ENCODE measurements at places on chromosomes 11 and 22.

DNA sequence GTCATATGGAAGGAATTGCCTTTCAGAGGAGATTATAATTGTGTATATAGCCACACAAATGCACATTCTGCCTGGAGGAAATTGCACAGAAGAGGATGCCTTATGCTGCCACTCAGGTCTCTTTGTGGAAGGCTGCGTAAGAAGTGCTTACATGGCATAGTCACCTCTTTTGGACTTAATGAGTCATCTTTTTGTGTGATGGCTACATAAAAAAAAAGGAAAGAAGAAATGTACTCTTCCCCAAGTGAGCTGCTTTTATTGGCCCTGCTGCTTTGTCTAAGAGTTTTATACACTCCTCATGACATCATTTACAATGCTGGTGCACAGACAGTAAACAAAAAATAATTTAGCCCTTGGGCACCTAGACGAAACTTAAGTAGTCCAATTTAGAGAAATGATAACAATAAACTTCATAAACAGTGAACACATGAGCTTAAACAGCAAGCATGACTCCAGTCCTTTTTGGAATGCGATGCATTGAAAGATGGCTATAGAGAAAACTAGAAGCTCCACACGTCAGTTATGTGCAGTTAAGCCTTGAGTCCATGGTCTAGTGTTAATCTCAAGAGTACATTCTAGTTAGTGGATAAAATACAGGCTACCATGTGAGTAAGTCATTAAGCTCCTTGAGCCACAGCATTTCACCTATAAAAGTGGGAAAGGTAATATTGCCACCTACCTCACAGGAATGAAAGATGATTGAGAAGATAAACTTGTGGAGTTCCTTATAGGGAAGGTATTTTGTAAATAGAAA is 12.0 kb downstream of the CSTPP1 start:
- DNase-seq: peak; percentile 69

GRCh38 chr11:128625326-128625725 is 38.0 kb upstream of the ETS1 start:
- no peak for DNase-seq

DNA sequence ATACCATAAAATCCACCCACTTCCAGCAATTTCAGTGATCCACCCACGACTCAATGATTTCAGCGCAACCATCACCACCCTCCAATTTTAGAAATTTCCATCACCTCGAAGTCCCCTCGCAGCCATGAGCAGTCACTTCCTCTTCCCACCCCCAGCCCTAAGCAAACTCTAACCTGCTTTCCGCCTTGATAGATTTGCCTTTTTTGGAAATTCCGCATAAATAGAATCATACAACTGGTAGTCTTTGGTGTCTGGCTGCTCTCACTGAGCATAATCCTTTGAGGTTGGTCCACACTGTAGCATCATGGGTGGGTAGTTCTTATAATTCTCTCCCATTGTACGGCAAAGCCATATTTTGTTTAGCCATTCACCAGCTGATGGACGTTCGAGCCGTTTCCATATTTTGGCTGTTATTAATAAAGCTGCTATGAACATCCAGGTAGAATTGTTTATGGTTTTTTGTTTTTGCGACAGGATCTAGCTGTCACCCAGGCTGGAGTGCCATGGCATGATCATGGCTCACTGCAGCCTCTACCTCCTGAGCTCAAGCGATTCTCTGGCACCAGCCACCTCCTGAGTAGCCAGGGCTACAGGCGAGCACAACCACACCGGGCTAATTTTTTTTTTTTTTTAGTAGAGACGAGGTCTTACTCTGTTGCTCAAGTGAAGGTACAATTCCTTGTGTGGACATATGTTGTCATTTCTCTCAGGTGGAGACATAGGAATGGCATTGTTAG is 16.0 kb downstream of the PIM3 start:
- no peak for DNase-seq

DNA sequence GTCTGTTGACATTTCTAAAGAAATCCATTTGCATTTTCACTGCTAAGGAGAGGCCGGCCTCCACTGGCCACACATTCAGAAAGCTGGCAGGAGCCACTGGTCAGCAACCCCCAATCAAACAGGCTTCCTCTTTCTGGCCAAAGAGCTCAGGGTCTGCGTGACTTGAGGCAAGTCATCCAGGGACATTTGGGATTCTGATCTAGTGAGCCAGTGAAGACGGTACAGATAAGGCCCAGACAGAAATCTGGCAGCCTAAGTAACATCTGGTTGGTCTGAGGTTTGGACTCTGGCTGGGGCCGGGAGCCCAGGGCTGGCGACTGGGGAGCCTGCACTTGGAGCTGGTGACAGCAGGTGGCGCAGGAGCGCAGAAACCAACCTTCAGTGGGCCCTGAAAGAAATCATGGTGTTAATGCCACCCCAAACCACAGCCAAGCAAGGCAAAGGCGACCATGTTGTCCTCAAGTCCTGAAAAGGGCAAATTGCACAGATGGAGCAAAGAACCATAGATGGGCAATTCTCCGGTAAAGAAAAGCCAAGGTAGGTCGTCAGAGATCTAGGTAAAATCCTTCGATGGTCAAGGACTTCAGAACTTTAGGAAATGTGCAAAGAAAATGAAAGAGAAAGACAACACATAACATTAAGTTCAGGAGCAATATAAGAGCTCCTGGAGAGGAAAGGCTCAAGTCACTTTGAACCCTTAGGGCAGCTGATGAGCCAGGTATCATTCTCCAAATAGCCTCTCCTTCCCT is 99.4 kb upstream of the BLID start:
- peak; percentile 99 for DNase-seq

DNA sequence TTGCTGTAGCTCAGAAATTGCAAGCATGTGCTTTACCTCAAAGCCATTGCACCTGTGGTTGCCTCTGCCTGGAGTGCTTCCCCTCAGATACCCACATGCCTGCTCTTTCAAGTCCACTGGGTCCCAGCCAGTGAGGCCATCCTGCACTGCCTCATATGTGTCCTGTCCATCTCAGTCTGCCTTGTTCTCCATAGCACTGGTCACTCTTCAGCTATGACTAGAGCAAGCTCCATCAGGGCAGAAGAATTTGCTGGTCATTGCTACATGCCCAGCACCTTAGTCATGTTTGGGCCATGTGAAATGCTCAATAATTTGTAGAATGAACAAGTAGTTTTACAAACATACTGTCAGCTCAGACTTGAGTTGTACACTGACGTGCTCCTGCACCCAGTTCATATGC is 64.4 kb upstream of the HORMAD2 start:
- peak; percentile 39 for DNase-seq

GRCh38 chr11:78990261-78990660 is 415.6 kb upstream of the NARS2 start:
- no peak for DNase-seq

- DNase-seq: no peak
Observed at GRCh38 chr11:93529707-93530467, 13.3 kb downstream of the SMCO4 start.

- no peak for DNase-seq
Observed at GRCh38 chr11:93512949-93513667, 30.1 kb downstream of the SMCO4 start.

DNA sequence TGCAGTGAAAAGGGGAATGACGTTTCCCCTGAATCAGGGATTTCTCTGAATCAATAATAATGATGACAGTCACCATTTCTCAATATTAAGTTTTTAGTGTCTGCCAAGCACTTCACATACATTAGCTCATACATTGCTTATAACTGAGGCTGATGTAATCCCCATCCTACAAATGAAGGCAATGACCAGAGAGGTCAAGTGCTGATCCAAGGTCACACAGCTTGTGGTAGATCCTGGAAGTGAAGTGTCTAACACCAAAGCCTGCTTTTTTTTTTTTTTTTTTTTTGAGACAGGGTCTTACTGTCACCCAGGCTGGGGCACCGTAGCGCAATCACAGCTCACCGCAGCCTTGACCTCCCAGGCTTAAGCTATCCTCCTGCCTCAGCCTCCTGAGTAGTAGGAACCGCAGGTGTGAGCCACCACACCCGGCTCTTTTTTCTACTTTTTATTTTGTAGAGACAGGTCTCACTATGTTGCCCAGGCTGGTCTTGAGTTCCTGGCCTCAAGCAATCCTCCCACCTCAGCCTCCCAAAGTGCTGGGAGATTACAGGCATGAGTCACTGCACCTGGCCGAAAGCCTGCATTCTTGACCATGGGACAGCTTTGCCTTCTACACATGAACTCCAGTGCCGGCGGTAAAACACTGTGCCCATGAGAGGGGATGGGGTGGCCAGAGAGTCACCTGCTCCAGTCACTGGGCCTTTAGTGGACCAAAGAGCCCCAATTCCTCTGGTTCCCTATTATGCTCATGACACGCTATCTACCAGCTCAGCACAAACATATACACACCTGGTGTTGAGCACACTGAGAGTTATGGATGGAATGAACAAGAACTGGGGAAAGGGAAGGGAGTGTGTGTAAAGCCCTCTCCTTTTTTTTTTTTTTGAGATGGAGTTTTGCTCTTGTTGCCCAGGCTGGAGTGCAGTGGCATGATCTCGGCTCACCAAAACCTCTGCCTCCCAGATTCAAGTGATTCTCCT is 17.4 kb downstream of the ARHGAP1 start:
- DNase-seq: no peak

GRCh38 chr11:114166897-114167323 is 107.4 kb downstream of the ZBTB16 start:
- peak; percentile 81 for DNase-seq

- DNase-seq: no peak
Observed at GRCh38 chr11:35583843-35584242, 34.4 kb upstream of the FJX1 start.

DNA sequence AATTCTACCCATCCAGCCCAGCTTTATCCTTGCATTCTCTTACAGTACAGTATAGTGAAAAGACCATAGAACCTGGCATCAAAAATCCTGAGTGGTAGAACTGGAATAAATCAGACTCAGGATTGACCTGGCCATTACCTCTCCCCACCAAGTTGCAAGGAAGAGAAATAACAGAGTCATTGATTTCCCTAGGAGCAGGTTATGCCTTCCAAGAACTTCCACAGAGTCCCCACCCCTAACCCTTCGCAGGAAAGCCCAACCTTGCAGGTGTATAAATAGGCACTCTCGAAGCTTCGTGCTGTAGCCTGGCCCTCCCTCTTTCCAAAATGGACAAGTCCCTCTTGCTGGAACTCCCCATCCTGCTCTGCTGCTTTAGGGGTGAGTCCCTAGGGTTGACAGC is at the start of gene PATE1:
PATE1 (plus strand) TSS at position 301 of the 400 bp plus-strand sequence; CDS start at position 327, 26 bp downstream.
- DNase-seq: no peak

GRCh38 chr11:119342023-119342300 is 1.3 kb upstream of the C1QTNF5 start:
- no peak for DNase-seq

DNA sequence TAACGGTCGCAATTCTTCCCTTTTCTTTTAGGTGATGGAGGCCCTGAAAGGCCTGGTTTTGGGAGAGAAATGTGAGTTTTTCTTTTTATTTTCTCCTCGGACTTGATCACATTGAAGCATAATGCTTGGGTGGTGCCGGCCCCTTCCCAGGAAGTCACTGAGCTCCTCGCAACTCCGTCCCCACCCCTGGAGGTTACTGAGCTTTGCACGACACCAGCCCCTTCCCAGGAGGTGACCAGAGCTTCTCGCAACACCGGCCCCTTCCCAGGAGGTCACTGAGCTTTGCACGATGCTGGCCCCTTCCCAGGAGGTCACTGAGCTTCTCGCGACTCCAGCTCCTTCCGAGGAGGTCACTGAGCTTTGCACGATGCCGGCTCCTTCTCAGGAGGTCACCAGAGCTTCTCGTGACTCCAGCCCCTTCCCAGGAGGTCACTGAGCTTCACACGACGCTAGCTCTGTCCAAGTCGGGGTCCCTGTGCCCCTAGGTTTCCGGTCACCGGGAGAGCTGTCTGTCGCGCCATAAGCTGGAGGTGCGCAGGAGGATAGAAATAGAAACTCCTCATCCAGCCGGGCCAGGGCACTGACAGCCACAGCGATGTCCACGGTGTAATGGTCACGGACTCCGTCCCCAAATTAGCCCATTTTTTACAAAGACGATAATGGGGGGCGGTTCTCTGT is 586.4 kb downstream of the BRD1 start:
- no peak for DNase-seq

DNA sequence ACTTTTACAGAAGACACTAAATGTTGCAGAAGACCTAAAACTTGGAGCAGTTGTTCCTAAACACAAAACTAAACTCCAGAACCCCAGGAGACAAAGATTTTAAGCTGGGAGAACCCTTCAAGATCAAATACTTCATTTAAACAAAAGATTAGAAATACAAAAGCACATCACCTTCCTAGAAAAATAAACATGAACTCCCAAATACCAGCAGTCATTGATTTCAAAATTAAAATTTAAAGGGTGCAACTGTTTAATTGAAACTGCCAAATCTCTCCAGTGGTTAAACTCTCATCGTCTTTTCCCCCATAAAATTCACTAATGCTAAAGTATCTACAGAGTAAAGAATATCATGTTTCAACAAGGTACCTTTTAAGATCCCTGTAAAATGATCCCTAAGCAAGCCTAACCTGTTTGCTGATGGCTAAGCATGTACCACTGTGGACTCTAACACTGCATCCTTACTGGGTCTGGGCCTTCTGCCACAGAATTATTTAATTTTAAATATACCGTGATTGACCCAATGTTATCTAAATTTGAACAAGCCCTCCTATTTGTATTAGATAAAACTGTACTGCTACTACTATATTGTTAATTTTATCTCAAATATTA is 53.7 kb upstream of the CCDC34 start:
- no peak for DNase-seq

DNA sequence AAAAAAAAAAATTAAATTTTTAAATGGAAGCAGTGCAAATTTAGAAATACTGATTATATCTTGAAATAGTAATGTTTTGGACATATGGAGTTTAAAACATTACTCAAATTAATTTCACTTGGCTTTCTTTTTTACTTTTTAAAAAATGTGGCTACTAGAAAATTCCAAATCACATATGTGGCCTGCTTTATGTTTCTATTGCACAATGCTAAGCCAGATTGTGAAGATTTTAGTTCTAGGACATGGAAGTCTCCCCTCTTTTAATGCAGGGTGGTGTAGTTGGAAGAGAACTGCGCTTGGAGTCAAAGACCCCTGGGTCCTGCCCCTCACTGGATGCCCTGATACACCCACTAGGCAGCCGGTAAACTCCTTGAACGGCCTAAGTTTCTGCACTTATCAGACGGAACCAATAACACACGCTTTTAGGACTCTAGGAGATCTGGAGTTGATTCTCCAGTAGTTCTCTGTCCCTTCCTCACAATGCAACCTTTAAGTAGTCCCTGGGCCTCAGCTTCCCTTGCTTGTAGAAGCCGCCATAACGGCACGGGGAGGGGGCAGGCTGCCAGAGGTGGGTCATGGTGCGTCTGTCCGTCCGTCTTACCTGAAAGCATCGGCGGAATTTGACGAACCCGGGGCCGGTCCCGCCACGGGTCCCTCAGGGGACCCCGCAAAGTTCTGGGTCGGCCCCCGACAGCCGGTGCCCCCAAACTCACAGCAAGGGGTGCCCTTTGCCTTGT is 505 bp downstream of the FAM227A start:
- no peak for DNase-seq

GRCh38 chr11:116692318-116693101 is 80.3 kb downstream of the BUD13 start:
- DNase-seq: no peak
